ENCODE measurements at places on chromosomes 3 and 15.

DNA sequence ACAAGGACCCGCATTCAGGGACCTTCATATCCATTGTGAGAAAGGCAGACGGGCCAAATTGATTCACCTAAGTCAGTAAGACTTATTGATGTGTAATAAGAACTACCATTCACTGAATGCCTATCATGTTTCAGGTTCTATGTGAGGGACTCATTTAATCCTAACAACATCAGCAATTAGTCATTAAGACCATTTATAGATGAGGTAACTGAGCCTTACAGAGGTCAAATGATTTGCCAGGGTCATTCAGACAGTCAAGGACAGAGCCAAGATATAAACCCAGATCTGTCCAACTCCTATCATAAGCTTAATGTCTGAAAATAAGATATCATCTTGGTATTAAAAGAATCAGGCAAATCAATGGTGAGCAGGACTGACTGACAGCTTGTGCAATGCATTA, 453.8 kb downstream of the MAGI1 start:
- no peak for DNase-seq

GRCh38 chr15:38461066-38461833, 7.3 kb downstream of the FAM98B start:
- DNase-seq: peak; percentile 59

DNA sequence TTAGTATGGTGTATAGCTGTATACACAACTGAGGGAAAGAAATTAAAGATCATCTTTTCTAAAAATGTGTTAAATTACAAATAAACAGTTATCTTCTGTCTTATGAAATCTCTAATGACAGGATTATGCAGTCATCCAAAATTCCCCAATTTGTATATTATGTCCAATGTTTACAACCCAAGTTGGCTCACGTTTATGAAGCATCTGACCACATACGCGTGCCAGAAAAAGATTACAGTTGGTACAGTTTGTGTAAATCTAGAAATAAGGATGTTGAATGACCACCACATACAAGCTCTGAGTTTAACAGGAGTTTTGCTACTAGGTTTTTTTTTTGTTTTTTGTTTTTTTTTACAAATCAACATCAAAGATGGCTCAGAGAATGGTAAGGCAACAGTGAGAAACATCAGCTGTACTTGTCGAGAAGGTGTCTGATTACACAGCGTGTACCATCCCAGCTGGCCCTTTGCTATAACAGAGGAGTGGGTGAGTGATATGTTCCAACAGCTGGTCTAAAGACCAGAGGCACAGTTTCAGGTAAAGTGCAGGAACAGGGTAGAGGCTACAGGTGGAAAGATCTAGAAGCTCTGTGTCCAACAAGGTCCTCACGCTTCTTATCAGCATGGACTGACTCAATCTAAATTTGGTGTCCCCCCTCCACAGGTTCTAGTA, 47.1 kb downstream of the USF3 start:
- DNase-seq: no peak

GRCh38 chr3:48157950-48158376, 30.3 kb downstream of the CDC25A start:
- peak; percentile 75 for DNase-seq

DNA sequence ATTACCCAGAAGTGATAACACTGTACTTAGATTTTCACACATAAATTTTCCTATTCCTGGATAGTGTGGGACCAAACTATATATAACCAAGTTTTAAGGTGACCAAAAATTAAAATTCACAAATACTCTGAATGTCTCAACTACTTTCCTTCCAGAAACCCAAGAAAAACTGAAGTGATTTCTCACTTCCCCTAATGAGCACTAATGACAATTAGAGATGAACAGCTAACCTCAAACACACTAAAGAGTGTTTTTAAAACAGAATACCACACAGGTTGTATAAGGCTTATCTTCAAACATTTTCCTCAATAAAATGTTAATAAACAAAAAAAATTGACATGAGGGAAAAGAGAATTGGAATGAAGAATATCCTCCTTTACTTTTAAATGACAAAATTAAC, 188.2 kb downstream of the ZBTB20 start:
- DNase-seq: no peak

DNA sequence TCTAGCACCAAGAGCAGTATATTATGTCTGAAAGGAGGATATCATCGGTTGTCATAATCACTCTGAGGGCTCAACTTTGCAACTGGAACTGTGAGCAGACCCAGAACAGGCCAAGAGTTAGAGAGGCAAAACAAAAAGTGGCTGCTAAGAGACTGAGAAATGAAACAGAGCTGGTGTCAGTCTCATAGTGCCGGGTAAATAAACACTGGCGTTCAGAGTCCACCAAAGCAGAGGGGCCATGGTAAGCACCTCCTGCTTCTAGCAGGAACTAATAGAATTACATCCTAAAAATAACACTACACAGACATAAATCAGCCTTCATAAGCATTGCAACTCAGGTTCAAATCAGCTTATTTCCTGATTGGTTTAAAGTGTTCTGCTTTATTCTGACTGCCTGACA, 10.3 kb upstream of the IL12A start:
- no peak for DNase-seq

DNA sequence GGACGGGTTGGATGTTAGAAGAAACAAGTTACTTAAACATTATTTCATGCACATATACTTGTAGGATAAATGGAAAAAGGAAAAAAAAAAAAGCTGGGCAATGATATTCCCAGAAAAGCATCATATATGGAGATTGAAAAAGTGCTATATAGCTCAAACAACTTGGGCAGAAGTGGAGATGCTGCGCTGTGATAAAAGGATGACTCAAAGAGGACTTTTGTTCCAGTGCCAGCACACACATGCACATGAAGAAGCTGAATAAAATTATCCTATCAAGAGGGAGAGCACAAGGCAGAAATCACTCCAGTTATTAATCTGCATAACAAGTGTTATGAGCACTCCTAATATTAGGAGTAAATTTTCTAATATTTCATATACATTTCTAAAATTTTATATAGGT, 30.9 kb downstream of the FRMD4B start:
- DNase-seq: peak; percentile 12

GRCh38 chr3:153967260-153967659, 153.9 kb upstream of the ARHGEF26 start:
- no peak for DNase-seq

Measured in GM23248 (cell line).